ENCODE measurements at places on chromosomes 7 and 10.

GRCh38 chr10:72812753-72813430 lies 80.6 kb upstream of the OIT3 start:
- DNase-seq: peak; percentile 88

DNA sequence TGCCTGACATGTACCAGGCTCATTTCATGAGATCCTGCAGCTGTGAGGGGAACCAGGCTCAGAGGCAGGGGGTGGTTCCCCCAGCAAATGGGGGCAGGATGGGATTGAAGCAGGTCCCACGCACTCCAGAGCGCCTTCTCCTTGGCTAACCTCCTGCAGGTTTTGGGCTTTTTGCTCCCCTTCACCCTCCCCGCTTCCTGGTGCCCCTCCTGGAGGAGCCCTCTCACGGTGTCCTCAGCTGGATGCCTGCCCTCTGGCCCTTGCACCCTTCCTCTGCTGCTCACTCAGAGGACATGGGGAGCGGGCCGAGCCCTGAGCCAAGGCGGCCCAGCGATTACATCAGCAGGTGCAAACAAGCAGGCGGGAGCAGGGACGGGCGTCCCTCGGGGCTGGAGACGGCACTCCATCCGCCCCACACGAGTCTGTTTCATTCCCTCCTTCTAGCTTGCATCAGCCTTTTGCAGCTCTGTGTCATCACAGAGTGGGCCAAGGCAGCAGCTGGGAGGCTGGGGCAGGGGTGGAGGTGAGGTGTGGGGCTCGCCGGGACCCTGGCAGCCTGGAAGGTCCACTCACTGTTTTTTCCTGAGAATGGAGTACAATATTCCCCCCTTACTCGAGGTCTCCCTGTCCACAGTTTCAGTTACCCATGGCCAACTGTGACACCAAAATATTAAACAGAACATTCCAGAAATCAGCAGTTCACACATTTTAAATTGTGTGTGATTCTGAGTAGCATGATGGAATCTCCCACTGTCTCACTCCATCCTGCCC lies 52.7 kb upstream of the SLC29A3 start:
- no peak for DNase-seq

- DNase-seq: no peak
Measured at GRCh38 chr10:104941662-104942061, 300.6 kb downstream of the SORCS3 start.

GRCh38 chr10:44249490-44249889 lies 135.4 kb downstream of the CXCL12 start:
- no peak for DNase-seq

GRCh38 chr10:71015674-71016073 lies 127.3 kb upstream of the PCBD1 start:
- DNase-seq: no peak

GRCh38 chr10:1203704-1204103 lies 147.5 kb downstream of the WDR37 start:
- DNase-seq: no peak

GRCh38 chr7:40996233-40996677 lies 706.6 kb downstream of the INHBA start:
- DNase-seq: no peak

DNA sequence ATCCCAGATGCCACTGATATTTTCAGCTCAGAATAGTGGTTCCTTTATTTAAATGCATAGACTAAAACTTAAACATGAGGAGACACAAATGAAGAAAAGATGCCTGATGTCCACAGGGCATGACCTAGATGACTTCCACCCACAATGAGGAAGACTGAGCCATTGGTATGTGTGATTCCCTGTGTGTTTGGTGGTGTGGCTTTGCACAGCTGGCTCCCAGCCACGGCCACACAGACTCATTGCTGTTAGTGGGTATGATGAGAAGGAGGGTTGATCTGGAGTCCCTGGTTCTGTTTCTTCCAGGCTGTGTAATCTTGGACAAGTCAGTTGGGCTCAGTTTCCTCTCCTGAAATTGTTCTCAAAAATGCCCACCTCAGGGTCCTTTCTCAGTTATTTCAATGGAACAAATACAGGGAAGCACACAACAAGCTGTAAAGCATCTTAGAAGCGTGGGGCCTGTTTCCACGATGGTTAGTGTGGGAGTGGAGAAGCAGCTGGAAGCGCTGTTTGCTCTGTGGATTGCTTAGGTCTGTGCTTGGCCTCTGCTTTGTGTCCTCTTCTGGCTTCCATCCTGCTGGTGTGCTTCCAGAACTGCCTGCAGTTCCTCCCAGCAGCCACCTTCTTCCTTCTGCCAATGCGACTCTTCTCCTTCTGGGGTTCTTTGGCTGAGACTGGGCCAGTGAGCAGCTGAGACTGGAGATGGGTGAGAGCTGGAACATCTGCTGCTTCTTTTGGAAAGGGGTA lies 303.7 kb downstream of the BMPER start:
- no peak for DNase-seq

DNA sequence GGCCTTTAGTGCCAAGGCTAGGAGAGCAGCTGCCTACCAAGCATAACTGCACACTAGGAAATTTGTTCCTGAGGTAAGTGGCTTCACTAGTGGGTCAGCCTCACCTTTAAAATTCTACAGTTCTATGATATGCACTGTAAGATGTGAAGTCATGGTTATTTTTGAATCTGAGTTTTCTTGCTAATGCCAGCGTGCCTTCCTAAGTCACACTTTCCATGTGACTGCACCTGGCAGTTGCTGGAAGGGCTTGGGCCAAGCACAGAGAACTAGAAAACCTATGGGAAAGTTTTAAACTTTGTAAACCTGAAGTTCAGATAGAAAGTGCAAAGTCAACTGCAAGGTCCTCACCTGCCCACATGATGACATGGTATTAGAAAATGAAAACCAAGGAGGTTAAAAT lies 42.5 kb downstream of the STEAP1B start:
- DNase-seq: no peak
